Amniotic stem cell (primary cell): ENCODE measurements at places on chromosomes 12 and 14.

DNA sequence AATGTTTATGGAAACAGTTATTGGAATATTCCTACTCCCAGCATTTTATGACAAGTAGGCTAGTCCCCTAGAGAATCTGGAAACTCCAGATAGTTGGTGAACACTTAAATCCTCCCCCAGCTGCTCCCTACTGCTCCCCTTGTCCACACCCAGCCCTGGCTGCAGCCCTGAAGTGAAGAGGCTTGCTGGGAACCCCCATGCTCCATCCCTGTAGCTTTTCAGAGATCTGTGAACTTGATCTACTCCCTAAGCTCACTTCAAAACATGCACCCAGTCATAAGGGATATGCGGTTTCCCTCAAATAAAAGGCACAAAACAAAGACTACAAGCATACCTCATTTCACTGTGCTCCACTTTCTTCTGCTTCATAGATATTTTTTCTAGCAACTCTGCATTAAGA lies 33.2 kb downstream of the EGLN3 start:
- no peak for DNase-seq

DNA sequence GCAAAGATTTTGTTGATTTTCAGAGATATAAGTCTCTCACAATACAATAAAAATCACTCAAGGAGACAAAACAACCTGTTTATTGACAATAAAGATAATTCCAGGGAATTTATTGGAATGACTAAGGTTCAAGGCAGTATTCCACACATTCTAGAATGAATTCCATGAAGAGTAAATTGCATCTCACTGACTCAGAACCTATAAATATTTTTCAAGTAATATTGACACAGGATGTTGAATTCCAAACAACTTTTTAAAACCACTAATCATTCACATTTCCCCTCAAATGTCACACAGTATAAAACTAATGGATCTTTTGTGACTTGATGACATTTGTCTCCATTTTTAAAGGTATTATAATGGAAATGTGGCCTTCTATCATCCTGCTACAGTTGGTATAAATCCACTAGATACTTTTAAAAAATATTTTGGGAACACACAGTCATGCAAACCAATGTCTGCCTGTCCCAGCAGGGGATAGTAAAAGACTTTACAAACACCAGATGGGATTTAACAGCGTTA lies 42.1 kb upstream of the LGR5 start:
- peak; percentile 14 for DNase-seq

- DNase-seq, result no peak
Measured at GRCh38 chr12:26396402-26396801, 201.0 kb downstream of the SSPN start.

DNA sequence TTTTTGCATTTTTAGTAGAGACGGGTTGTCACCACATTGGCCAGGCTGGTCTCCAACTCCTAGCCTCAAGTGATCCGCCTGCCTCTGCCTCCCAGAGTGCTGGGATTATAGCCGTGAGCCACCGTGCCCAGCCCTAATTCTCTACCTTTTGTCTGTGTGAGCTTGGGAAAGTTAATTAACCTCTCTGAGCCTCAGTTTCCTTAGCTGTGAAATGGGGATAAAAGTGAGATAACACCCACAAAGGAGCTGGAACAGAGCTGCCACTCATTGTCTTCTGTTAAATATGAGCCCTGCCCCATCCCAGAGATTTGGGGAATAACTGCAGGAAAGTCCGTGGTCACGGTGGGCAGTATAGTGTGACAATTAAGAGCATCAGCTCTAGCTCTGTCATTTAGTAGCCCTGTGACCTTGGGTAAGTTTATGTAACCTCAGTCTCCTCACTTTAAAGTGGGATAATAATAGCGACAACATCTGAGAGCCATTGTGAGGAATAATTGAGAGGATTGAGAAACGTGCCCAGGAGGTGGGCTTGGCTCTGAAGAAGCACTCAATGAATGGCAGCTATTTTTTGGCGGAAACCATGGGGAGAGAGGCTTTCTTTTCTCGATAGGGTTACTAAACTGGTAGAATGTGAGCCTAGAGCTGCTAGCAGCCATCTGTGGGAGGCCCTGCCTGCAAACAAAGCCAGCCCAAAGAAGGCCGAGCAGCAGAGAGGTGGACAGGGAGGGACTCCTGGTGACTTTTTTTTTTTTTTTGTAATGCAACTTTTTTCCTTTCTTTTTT lies 60.8 kb upstream of the MED13L start:
- no peak for DNase-seq

- no peak for DNase-seq
Measured at GRCh38 chr12:97452839-97453238, 9.8 kb upstream of the RMST start.

- DNase-seq, result no peak
Measured at GRCh38 chr14:39145266-39145966, 24.7 kb downstream of the TRAPPC6B start.

GRCh38 chr14:106372870-106373652 lies 846.7 kb downstream of the TMEM121 start:
- no peak for DNase-seq

DNA sequence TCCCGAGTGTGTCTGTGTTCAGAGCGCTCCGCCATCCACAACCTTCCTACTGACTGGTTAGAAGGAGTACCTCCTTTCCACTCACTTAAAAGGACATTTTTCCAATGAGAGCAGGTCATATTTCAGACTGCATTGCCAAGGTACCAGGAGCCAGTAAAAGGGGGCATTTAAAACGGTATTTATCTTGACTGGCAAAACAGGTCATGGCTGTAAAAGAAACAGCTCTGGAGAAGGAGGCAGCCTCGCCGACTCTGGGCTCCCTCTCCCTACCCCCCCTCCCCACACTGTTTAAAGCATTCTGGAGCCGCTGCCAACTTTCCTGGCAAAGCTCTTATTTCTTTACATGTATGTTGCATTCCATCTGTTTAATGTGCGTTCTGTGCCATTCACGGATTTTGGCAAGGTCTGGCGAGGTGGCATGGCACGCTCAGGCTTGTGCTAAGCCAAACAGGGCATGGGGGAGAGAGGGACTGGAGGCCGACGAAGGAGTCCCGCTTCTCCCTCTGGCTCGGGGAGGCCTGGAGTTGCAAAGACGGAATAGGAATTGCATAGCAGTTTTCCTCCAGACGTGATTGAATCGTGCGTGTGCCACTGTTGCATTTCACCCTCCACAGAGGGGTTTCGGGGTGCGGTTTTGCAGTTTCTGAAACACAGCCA lies 41.2 kb upstream of the MED13L start:
- no peak for DNase-seq

- DNase-seq, result no peak
Measured at GRCh38 chr12:64027311-64027710, 182.8 kb downstream of the SRGAP1 start.

- DNase-seq, result no peak
Measured at GRCh38 chr14:72753044-72753710, 140.7 kb downstream of the DPF3 start.

GRCh38 chr12:119959435-119959834 lies 29.6 kb upstream of the BICDL1 start:
- no peak for DNase-seq

DNA sequence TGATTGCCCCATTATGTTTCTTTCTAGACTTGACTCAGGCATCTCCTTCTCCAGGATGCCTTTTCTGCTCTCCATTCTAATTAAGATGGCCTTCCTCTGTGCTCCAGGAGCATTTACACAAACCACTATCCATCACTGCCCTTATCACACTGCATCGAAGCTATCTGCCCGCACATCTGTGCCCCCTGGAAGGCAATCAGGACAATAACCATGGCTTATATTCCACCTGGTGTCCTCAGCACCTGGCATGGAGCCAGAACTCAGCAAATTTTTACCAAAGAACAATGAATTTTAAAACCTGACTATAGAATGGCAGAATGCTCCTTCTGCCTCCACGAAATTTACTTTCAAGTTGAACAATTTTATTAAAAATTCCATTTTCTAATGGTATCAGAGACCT lies 465.8 kb downstream of the APAF1 start:
- no peak for DNase-seq

GRCh38 chr12:51429700-51430099 lies 5.1 kb downstream of the SLC4A8 start:
- DNase-seq, result no peak

DNA sequence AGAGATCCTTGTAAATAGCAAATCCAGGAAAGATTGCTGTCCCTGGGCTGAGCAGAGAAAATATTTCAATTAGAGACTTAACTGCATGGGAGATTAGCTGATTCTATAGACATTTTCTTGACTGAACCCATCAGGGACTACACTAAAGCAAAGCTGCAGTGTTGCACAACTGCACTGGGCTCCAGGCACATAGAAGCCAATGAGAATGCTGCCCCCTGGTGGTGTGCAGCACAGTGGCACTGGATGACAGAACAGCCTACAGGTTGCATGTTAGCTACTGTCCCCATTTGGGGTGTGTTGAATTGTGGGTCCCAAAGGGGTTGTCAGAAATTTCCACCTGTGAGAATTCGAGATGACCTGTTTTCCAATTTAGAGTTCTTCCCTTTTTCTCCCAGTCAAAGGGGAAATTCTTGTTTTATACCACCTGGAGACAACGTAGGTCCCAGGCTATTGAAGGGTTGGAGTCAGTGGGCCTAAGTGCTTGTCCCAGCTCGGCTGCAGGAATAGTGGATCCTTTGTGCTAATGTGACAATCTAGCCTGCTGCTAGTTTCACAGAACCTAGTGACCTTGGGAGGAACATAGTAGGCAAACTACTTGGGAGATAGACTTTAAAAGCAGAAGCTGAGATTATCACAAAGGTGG lies 114.7 kb downstream of the SLC8A3 start:
- DNase-seq, result no peak

DNA sequence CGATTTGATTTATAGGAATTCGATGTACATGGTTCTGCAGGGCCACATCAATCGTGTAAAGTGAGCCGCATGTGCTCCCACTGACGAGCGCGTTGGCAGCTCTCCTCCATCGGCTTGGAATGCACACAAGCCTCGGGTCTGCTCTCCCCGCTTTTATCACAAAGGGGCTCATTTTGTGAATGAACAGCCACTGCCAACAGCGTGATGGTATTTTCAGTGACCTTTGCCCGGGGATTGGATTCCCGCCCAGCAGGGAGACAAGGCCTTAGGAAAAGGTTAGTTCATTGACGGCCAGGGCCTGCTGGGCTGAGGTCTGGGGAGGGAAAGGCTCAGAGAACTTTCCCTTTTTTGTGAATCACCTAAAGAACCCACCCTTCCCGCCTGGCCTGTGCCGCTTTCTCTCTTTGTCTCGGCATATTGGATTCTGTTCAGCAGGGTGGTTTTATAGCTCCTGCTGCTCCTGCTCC lies 232.1 kb downstream of the MSRB3 start:
- DNase-seq, result no peak

GRCh38 chr12:116153983-116154382 lies 123.5 kb downstream of the MED13L start:
- no peak for DNase-seq

DNA sequence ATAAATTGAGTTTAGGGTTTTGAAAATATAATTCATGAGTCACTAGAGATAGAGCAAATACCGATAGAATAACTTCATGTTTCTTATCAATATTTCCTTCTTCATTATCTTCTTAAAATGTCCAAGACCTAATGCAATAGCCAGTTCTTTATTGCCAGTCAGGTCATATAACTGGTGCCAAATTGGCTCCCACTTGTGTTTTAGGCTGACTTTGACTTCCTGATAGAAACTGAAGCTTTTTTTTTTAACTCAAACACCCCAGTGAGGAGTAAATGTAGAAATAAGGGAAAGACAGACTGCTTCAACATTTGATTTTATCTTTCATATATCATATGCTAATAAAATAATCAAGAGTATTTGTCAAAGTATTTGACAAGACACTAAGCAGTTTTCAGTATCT lies 80.7 kb downstream of the ARMH4 start:
- DNase-seq, result no peak

DNA sequence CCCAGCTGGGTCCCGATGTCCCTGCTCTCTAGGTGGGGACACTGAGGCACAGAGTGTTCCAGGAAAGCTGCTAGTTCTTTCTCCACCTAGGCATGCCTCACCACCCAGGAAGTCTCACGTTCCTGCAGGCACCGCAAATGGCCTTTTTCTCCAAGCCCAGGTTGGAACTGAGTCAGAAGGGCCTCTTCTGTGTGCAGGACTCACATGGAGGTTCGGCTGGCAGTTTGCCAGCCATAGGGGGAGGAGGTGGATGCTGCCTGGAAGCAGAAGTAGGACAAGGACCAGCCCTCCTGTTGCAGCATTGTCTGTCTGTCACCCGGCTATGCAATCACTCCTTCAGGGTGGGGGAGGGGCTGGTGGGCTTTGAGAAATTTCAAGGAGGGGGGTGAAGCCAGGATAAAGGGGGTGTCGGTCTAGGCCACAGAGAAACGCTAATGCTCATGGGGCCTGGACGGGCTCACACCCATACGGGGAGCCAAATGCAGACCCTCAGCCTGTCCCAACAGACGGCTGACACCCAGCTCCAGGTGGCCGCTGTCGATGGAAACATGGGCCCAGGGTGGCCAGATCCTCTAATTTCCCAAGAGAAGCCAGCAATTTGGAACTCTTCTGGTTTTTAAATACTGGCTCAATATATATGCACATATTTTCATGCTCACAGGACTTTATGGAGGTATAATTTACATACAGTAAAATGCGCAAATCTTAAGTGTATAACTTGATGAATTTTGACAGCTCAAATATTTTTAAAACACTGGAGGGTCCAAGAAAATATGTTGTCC lies 120.5 kb downstream of the PHETA1 start:
- no peak for DNase-seq

DNA sequence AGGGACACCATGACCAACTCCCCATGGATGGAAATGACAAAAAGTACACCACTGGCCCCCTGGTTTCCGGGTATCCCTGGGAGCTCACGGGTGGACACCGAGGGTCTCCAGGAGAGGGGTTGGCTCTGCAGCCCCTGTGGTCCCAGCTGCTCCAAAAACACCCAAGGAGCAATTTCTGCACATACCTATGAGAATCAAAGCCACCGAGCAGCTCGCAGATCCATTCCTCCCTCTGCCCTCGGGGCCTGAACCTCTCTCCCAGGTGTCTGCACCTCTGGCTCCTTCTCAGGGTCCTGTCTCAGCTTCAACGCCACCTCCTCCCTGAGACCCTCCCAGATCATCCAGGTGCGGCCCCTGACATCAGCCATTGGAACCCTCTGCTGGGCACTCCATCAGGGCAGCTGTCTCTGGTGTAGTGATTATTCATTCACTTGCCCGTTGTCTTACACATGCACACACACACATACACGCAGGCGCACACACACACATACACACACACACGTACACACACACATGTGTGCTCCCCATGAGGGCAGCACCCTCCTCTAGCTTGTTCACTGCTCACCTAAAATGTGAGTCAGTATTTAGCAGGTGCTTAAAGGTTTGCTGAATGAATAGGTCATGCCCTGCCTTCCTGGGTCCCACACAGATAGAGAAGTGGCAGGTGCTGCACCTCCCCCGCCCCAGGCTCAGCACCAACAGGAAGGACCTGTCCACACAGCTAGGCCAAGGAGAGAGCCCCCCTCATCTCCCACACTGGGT lies 5.9 kb downstream of the RIMBP2 start:
- no peak for DNase-seq

DNA sequence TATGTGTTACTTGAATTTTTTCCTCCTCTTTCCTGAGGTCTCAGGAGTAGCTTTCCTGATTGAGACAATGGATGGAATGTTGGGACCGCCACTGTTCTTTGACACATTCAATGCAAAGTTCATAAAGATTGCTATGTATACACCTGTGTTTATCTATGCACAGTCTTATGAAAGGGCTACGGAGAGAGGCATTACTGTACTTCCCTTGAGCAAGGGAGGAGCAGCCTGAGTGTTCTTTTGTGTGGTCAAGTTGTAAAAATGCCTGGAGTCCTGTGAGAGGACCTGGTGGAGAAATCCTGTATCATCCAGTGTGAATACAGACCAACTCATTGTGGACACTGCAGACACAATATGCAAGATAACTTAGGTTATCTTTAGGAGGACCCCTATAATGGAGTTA lies 1.2 kb downstream of the SRGAP1 start:
- DNase-seq, result no peak
